ENCODE measurements at places on chromosomes 5 and 9.

DNA sequence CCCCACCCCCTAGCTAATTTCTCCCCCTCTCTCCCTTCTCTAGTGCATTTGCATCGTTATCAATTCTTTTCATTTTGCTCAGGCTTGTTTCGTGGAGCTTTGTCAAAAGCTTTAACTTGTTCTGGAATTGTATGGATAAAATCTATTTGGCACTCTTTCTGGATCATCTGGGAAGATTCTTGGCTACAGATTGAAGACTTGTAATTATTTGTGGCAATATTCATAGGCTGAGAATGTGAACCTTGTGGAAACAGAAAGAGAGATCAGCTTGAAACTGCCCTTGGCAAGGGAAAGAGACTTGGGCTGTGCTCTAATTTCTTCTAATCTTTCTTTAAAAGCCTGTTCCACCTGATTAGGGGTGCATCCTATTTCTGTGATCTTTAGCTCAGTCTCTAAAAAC, 340.6 kb upstream of the DAB2 start:
- no peaks in the 10 kb centered on the region for H3K4me1 ChIP-seq
- DNase-seq = no peak
- no peak overlapping the region for H3K27ac ChIP-seq
- H3K36me3 ChIP-seq = no peaks in the 10 kb centered on the region
- no peak overlapping the region for H3K4me3 ChIP-seq
- H3K27me3 ChIP-seq = no peaks in the 10 kb centered on the region

GRCh38 chr9:89623925-89624420, 19.2 kb downstream of the GADD45G start:
- peak overlapping the region; percentile 66 for H3K27ac ChIP-seq
- no peaks in the 10 kb centered on the region for H3K36me3 ChIP-seq
- no peak overlapping the region for H3K4me3 ChIP-seq
- DNase-seq = no peak

DNA sequence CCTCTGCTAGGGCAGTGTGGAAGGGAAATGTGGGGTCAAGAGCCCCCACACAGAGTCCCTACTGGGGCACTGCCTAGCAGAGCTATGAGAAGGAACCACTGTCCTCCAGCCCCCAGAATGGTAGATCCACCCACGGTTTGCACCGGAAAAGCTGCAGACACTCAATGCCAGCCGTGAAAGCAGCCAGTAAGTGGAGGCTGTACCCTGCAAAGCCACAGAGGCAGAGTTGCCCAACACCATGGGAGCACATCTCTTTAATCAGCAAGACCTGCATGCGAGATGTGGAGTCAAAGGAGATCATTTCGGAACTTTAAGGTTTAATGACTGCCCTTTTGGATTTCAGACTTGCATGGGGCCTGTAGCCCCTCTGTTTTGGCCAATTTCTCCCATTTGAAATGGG, 52.2 kb downstream of the GKAP1 start:
- no peaks in the 10 kb centered on the region for H3K36me3 ChIP-seq
- no peak overlapping the region for H3K4me3 ChIP-seq

GRCh38 chr5:10493884-10494283, 52.2 kb downstream of the ROPN1L start:
- H3K36me3 ChIP-seq = no peaks in the 10 kb centered on the region
- no peak for DNase-seq
- H3K27ac ChIP-seq = no peak overlapping the region
- H3K4me3 ChIP-seq = no peak overlapping the region

DNA sequence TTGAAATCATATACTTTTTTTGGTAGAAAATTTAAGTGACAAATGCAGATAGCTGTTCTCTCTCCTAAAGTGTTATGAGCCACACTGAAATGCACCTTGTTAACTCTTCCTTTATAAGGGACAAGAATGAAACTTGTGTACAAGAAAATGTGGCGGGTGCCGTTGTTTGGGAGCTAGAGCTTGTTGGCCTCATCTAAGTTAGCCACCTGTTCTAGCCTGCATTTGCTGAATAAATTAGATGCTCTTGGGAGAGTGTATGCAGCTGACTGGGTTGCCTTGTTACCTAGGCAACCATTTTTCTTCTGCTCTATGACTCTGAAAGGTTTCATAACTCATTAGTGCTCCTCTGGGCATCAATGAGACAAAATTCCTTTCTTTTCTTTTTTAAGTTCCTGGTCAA, 174.3 kb downstream of the TAF11L14 start:
- no peaks in the 10 kb centered on the region for H3K27me3 ChIP-seq
- H3K36me3 ChIP-seq = no peaks in the 10 kb centered on the region
- H3K27ac ChIP-seq = no peak overlapping the region
- no peaks in the 10 kb centered on the region for H3K4me1 ChIP-seq
- no peak for DNase-seq

GRCh38 chr5:126172812-126173211, 250.4 kb upstream of the GRAMD2B start:
- H3K4me3 ChIP-seq = no peak overlapping the region
- no peak overlapping the region for H3K27ac ChIP-seq
- H3K36me3 ChIP-seq = no peaks in the 10 kb centered on the region
- H3K4me1 ChIP-seq = no peaks in the 10 kb centered on the region
- no peaks in the 10 kb centered on the region for H3K27me3 ChIP-seq
- DNase-seq = no peak

Measured in uterus (tissue), 4 donors.